ENCODE measurements at places on chromosomes 11 and 22. TPM values are rescaled to one million over a fixed set of nuclear protein-coding genes. Genes with fewer than 3 reads are reported as not detected.

The B4GAT1 gene
- 41.0 TPM for total RNA-seq

The MUC5AC gene
- total RNA-seq: not detected

The EFCAB6 gene
- 0.50 TPM for total RNA-seq

The SLC5A12 gene
- total RNA-seq: not detected

The SLC25A45 gene
- total RNA-seq: 0.67 TPM

The CBL gene
- total RNA-seq: 8.2 TPM

The CHCHD10 gene
- total RNA-seq: 4.9 TPM

The CARNS1 gene
- total RNA-seq: not detected

The GTSE1 gene
- total RNA-seq: 20.2 TPM

The B4GALNT4 gene
- 4.7 TPM for total RNA-seq

Measured in bronchus fibroblast of lung (primary cell).